ENCODE measurements at places on chromosomes 6 and 20. TPM values are rescaled to one million over a fixed set of nuclear protein-coding genes. Genes with fewer than 3 reads are reported as not detected.

DNA sequence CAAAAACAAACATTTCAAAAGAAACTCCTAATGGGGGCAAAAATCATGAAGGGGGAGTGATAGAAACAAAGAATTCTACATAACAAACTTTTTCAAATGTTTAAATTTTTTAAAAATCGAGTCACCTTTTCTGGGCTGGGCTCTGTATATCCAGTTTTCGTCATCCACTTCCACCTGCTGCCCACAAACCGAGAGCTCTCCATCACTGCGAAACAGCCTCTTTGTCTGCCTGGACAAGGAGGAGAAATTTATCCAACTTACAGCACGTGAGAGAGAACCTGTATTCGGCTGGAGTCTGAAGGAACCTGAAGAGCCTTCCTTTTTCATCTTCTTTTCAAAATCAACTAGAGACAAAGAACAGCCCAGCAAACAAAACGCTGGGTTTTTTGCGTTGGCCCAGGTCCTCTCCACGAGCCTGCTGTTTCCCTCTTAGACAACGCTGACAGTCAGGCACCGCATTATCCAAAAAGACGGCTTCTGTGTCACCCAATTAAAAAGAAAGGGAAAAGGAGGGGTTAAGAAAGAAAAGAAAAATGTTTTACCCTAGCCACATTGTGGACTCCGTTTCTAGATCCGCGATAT lies 72.4 kb upstream of the NHSL1 start:
- H3K4me3 ChIP-seq, result no peak overlapping the region
- H3K4me1 ChIP-seq, result peaks cover 1% of the 10 kb centered on the region
- H3K27ac ChIP-seq, result no peak overlapping the region
- DNase-seq, result no peak
- H3K27me3 ChIP-seq, result peaks cover 29% of the 10 kb centered on the region
- no peaks in the 10 kb centered on the region for H3K36me3 ChIP-seq

GRCh38 chr6:19597809-19598320 lies 239.3 kb upstream of the ID4 start:
- H3K4me1 ChIP-seq, result no peaks in the 10 kb centered on the region
- H3K4me3 ChIP-seq, result no peak overlapping the region
- no peaks in the 10 kb centered on the region for H3K36me3 ChIP-seq
- H3K27me3 ChIP-seq, result no peaks in the 10 kb centered on the region

DNA sequence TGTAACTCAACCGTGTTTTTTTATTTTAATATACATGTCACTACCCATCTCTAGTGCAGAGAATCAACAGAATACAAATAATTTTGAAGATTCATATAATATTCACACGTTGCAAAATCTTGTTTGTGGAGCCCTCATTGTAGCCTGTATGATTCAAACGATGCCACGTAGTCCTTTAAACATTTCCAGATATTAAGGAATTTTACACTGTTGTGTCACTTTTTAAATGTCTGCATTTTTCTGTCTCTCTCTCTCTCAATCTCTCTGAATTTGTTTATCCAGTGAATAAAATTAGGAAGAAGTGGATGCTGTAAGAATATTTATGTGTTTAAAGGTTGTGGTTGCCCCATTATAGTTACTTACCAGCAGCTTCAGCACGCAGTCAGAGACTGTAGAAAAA lies 262.0 kb downstream of the PAX1 start:
- no peak overlapping the region for H3K27ac ChIP-seq
- no peaks in the 10 kb centered on the region for H3K36me3 ChIP-seq
- no peaks in the 10 kb centered on the region for H3K4me1 ChIP-seq

DNA sequence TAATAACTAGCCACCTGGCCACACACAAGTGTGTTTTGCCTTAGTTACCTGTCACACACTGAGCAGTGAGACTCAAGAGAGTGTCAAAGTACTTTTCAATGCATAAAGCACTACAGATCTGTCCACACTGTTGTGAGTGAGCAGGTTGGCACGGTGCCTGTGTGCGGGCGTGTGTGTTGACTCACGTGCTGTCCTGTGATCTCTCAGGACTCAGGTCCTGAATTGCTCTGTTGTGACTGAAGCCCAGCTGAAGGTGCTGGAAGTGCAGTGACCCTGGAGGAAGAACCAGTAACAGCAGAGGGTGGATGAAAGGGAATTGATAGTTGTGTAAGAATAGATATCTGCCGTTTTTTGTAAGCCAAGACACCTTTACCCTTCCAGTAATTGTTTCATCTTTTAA lies 18.3 kb downstream of the SLC16A10 start:
- H3K4me3 ChIP-seq, result no peak overlapping the region
- H3K27me3 ChIP-seq, result peaks cover 15% of the 10 kb centered on the region
- H3K4me1 ChIP-seq, result no peaks in the 10 kb centered on the region

GRCh38 chr6:34200340-34200971 lies 36.2 kb upstream of the HMGA1 start:
- H3K27ac ChIP-seq, result no peak overlapping the region
- no peak for DNase-seq
- peaks cover 5% of the 10 kb centered on the region for H3K27me3 ChIP-seq
- no peak overlapping the region for H3K4me3 ChIP-seq
- H3K36me3 ChIP-seq, result no peaks in the 10 kb centered on the region
- peaks cover 3% of the 10 kb centered on the region for H3K4me1 ChIP-seq

- peaks cover 62% of the 10 kb centered on the region for H3K4me1 ChIP-seq
- no peaks in the 10 kb centered on the region for H3K27me3 ChIP-seq
- peaks cover 85% of the 10 kb centered on the region for H3K36me3 ChIP-seq
- no peak for DNase-seq
- H3K27ac ChIP-seq, result peak overlapping the region; percentile 51
These were observed 35.5 kb downstream of the FAM8A1 start for GRCh38 chr6:17635568-17635967.

- no peak overlapping the region for H3K27ac ChIP-seq
- H3K36me3 ChIP-seq, result no peaks in the 10 kb centered on the region
- no peaks in the 10 kb centered on the region for H3K4me1 ChIP-seq
- peak; percentile 25 for DNase-seq
- H3K4me3 ChIP-seq, result no peak overlapping the region
- H3K27me3 ChIP-seq, result no peaks in the 10 kb centered on the region
These were observed 616.9 kb upstream of the MAN1A1 start for GRCh38 chr6:119966484-119966883.

- no peaks in the 10 kb centered on the region for H3K36me3 ChIP-seq
- no peak for DNase-seq
- no peaks in the 10 kb centered on the region for H3K27me3 ChIP-seq
- H3K27ac ChIP-seq, result no peak overlapping the region
These were observed 140.9 kb downstream of the GRIK2 start for GRCh38 chr6:101534386-101534785.

DNA sequence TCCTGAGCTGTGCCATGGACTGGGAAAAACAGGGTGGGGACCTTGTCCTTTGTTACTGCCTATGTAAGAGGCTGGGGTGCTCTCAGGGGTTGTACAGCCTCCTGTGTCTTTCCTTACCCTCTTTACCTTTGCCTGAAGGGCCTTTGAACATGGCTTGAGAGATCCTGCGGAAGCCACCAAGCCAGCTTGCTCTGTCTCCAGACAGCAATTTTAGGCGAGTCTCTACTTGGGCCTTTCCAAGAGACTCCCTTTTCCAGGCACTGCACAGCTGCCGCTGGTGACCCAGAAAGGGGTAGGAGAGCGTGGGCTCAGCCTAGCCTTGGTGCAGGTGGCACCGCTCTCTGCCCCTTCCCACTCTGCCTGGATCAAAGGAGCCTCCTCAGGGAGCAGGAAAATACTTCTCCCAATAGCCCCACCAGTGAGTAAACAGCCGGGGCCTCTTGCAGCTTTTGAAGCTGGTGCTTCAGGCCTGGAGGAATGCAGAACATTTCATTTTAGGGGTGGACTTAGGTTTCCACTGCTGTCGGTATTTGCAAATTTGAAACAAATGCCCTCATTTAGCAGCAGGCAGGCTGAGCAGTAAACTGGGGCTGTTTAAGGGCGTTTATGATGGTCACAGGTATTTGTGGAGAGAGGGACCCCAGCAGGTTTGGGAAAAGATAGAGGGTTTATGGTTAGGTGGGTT lies 13.9 kb downstream of the PTK7 start:
- no peak overlapping the region for H3K4me3 ChIP-seq
- no peak for DNase-seq
- no peak overlapping the region for H3K27ac ChIP-seq
- no peaks in the 10 kb centered on the region for H3K36me3 ChIP-seq

DNA sequence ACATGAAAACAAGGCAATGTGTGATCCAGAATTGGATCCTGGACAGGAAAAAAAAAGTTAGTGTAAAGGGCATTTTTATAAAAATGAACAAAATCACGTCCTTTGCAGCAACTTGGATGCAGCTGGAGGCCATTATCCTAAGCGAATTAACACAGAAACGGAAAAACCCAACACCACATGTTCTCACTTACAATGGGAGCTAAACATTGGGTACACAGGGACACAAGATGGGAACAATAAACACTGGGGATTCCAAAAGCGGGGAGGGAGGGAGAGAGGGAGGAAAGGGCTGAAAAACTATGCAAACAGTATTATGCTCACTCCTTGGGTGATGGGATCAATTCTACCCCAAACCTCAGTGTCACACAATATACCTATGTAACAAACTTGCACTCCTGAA lies 91.4 kb upstream of the BTBD3 start:
- no peaks in the 10 kb centered on the region for H3K27me3 ChIP-seq
- no peak overlapping the region for H3K4me3 ChIP-seq
- no peaks in the 10 kb centered on the region for H3K36me3 ChIP-seq
- H3K27ac ChIP-seq, result no peak overlapping the region

GRCh38 chr6:88586371-88587149 lies 376.9 kb downstream of the RNGTT start:
- peaks cover 4% of the 10 kb centered on the region for H3K27me3 ChIP-seq
- H3K36me3 ChIP-seq, result no peaks in the 10 kb centered on the region
- no peak overlapping the region for H3K4me3 ChIP-seq
- DNase-seq, result no peak
- no peaks in the 10 kb centered on the region for H3K4me1 ChIP-seq

DNA sequence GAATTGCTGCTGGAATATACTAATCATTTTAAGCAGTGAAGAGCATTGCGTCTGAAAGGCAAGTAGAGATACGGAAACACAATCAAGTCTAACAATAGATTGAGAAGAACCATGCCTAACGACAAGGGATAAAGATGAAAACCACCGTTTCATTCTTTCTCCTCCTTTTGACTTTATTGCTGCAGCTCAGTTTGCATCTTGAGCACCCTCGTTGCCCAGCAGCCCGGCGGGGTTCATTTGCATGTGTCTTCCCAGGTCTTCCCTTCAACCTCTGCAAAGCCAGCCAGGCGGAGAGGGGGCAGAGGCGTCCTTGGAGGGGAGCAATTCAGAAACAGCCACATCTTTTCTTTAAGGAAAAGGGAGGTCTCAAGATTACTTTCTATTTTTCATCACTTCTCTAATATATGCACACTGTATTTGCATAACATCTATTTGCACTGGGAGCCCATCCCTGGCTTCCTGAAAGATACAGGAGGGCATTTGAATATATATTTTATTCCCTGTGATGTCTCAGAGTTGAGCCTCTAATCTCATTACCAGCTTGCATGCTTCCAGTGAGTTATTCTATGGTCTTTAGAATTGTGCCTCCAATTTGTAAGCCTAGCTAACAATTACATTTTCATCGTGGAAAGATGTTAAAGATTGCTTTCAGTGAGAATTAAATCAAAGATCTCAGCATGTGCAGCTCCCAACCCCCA lies 18.7 kb upstream of the PXDC1 start:
- H3K27me3 ChIP-seq, result no peaks in the 10 kb centered on the region
- no peak for DNase-seq
- H3K36me3 ChIP-seq, result no peaks in the 10 kb centered on the region

DNA sequence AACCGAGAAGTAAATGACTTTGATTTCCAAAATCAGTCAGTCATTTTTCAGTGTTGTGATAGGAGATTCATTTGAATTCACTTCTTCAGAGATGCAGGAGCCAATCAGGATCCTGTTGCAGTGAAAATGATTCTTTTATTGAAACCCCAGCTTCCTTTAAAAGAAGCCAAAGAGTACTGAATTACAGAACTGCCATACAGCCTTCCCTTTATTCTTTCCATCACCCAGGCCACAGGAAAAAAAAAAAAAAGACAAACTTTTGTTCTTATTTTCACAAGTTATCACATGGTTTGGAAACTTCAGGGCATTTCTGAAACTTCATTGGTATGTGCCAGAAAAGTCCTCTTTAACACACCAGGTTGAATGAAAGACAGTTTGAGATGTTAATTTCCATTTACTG lies 1.8 kb upstream of the CARMIL1 start:
- H3K4me1 ChIP-seq, result peaks cover 20% of the 10 kb centered on the region
- no peak overlapping the region for H3K4me3 ChIP-seq
- DNase-seq, result no peak
- H3K27me3 ChIP-seq, result peaks cover 30% of the 10 kb centered on the region

DNA sequence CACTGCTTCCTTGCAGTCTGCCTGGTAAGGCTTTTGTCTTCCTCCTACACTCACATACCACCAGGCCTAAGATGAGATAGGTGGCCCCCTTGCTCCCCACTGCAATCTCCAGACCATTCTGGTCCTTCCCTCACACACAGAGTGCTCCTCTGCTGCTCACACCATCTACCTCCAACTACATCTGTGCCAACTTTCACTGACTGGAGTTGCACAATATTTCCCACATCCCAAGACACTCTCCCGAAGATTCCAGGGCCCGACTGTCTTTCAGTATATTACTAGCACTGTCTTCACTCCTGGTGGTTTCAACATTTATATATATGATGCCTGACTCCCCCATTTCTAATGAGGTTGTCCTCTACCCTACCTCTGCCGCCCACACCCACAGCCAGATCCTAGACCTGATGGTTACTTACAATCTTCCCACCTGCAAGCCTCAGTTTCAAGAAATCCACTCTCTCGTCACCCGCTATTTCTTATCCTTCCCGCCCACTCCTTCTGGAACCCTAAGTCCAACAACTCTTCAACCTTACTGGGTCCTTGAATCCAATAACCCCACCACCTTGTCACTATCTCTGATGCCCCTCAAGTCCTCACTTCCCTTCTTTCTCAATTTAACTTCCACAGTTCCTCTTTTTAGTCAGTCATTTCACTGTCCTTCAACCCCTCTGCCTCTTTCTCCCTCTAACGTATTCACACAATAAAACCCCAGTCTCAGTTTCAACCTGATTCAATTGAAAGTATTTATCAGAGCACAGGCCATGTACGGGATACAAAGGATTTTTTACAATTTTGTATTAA lies 21.6 kb downstream of the RALGAPA2 start:
- no peak for DNase-seq
- no peak overlapping the region for H3K4me3 ChIP-seq
- no peak overlapping the region for H3K27ac ChIP-seq
- no peaks in the 10 kb centered on the region for H3K4me1 ChIP-seq

GRCh38 chr6:108888745-108889144 lies 40.5 kb downstream of the ARMC2 start:
- peaks cover 22% of the 10 kb centered on the region for H3K36me3 ChIP-seq
- DNase-seq, result no peak
- no peak overlapping the region for H3K27ac ChIP-seq
- peaks cover 26% of the 10 kb centered on the region for H3K4me1 ChIP-seq

Gene DDO
- total RNA-seq, result not detected

Gene MAK
- 0.15 TPM for total RNA-seq

Gene OR2H2
- total RNA-seq, result not detected

Gene NFKBIE
- total RNA-seq, result 21.7 TPM

Gene UNC93A
- total RNA-seq, result not detected

Gene TSBP1
- not detected for total RNA-seq

Gene CST2
- not detected for total RNA-seq

Gene SLC25A27
- total RNA-seq, result not detected

Gene HCRTR2
- total RNA-seq, result not detected

Gene ADA
- total RNA-seq, result 79.7 TPM

Gene DNMT3B
- total RNA-seq, result 2.4 TPM

Gene PLTP
- total RNA-seq, result 3.1 TPM
